Stimulated activated effector memory CD8-positive, alpha-beta T cell treated with anti-CD3 and anti-CD28 coated beads, Interleukin-12 subunit alpha, Interleukin-12 subunit beta, amount 100 ng/mL, for 72 hours (primary cell): ENCODE measurements at places on chromosomes 13 and 19.

DNA sequence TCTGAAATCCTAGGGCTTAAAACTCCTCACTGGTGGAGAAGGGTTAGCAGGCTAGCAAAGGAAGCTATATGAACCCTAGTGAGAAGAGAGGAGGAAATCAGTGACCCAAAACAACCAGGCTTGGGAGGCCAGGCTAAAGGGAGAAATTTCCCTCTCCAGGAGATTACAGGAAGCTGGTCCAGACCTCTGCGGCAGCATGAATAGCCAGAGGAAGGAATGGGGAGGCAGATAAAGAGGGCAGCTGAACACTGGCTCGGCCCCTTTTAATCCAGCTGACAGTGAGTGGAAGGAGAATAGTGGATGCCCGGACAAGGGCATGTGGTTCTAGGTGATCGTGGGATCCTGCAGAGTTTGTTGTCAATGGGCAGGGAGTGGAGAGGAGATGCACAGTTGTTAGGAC lies 130.6 kb downstream of the COG6 start:
- DNase-seq, result no peak

DNA sequence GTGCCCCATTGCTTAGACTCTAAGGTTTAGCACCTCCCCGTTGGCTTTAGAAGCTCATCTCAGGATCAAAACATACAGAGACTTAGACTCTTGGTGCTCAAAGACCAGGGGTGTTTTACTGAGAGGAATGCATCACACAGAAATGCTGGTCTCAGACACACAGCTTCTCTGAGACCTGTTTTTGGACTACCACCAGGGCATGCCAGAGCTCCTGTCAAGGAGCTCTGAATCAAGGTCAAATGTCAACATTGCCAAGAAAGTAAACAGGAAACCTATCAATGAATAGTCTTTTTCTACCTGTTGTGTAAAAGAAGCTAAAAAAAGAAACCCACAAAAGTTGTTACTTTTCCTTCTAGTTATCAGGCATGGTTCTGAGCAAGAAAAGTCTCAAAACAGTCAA lies 149.2 kb downstream of the COL4A1 start:
- DNase-seq, result no peak

DNA sequence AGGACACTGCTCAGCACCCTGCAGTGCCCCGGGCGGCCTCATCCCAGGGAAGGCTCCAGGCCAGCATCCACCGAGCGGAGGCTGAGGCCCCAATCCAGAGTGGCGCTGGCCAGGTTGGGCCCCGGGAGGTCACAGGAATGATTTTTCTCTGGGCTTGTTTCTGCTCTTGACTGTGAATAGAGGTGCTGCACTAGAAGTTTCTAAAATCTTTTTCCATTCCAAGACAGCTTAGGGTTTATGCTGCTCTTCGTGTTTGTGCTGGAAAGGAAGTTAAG lies 15.1 kb downstream of the KDM4B start:
- no peak for DNase-seq

GRCh38 chr19:48945415-48945814 lies 9.3 kb upstream of the BAX start:
- DNase-seq, result no peak

GRCh38 chr13:65964672-65965071 lies 1265.5 kb downstream of the PCDH9 start:
- DNase-seq, result no peak

GRCh38 chr19:9972103-9972502 lies 35.8 kb upstream of the OLFM2 start:
- DNase-seq, result no peak

- DNase-seq, result no peak
Observed at GRCh38 chr19:51751655-51752054, at the start of gene FPR1. TSS of gene FPR1 (minus strand) at chr19:51751878. CDS start at chr19:51746994, 4,884 bp downstream.

DNA sequence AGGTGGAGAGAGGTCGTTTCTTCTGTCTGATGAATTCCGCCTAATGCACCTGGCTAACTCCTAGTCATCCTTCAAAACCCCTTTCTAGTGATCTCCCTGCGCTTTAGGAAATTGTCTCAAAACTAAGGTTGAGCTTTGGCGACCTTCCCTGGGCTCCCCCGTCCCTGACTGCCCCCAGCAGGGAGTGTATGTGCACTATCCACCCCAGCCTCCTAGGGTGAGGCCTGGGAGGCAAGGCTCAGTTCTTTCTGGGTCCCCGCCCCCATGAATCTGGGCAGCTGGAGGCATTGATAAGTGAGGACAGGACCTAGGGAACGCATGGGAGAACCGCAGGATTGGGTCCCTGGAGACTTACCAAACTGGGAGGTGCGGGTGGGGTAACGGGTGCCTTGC lies 378 bp downstream of the TLE6 start:
- no peak for DNase-seq

GRCh38 chr13:30712536-30713532 lies 22.5 kb upstream of the ALOX5AP start:
- no peak for DNase-seq

GRCh38 chr19:36140304-36141038 lies 605 bp downstream of the CAPNS1 start:
- no peak for DNase-seq

GRCh38 chr13:58573743-58574142 lies 942.2 kb downstream of the PCDH17 start:
- DNase-seq, result no peak

GRCh38 chr19:19554074-19555023 lies 16.3 kb downstream of the CILP2 start:
- peak; percentile 86 for DNase-seq

GRCh38 chr13:62706048-62706447 lies 1290.4 kb upstream of the PCDH20 start:
- DNase-seq, result no peak

- DNase-seq, result no peak
Observed at GRCh38 chr19:54312436-54313377, at the start of gene LILRA5. TSS of gene LILRA5 (minus strand) at chr19:54313166. CDS start at chr19:54313019, 147 bp downstream.

GRCh38 chr13:113766035-113766800 lies 7.2 kb downstream of the TMEM255B start:
- DNase-seq, result no peak

DNA sequence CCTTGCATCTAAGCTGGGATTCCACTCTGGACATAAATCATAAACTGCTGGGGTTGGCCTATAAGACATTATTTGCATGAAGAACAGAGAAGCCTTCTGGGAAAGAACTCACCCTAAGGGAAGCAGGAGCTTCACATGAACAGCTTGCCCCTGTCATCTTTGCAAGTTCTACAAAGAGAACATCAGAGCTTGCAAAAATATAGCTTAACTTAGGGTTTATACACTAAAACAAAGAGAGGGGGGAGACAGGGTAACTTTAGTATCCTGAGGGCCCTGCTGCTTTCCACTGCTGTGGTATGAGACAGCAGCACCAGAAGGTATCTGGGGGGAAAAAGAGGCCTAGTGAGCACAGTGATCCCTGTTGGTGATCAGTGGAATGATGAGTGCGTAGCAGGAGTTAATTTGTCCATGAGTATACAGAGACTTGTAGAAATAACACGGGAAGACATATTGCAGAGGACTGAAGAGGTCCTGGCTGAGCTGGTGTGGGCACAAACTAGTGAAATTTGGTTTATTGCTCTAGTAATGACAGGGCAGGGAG lies 116.1 kb upstream of the TSC22D1 start:
- no peak for DNase-seq

DNA sequence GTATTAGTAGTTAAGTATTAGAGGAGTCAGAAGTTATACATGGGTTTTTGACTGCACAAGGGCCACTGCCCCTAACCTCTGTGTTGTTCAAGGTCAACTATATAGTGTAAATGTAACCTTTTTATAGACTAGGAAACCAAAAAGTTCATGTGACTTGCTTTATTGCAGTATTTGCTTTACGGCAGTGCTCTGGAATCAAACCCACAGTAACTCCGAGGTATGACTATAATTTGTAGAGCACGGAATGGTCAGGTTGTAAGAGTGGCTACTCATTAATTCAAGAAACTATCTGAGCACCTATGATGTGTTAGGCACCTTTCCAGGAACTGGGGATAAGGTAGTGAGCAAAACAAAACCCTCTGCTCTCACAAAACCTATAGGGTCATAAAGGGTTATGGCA lies 22.2 kb downstream of the SUPT20H start:
- DNase-seq, result no peak

- DNase-seq, result no peak
Observed at GRCh38 chr13:52931539-52932431, 83.3 kb upstream of the PCDH8 start.

- no peak for DNase-seq
Observed at GRCh38 chr13:97189928-97190327, 32.2 kb upstream of the MBNL2 start.

GRCh38 chr13:93339550-93339949 lies 112.9 kb downstream of the GPC6 start:
- DNase-seq, result no peak

DNA sequence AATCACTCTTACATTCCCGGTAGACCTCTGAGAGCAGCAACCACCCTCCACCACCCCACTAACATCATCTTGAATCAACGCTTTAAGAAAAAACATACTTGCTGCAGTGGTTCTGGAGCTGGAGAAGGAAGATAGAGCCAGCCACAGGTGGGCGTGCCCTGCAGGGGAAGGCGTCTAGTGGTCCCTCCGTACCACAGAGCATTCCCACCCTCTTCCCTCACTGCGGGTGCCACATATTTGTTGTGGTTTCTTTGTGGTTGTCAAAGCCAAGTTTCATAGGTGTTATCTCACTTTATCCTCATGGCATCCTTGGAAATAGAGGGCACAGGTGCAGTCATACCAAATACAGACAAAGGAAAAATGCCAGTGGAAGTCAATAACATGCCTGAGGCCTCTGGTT lies 22.2 kb downstream of the COL4A2 start:
- no peak for DNase-seq
